ENCODE measurements at places on chromosomes 1 and 21. TPM values are rescaled to one million over a fixed set of nuclear protein-coding genes. Genes with fewer than 3 reads are reported as not detected.

- H3K36me3 ChIP-seq, result peaks cover 98% of the 10 kb centered on the region
- H3K4me1 ChIP-seq, result no peaks in the 10 kb centered on the region
- H3K27me3 ChIP-seq, result no peaks in the 10 kb centered on the region
- no peak overlapping the region for H3K27ac ChIP-seq
- H3K4me3 ChIP-seq, result no peak overlapping the region
These were observed 44.0 kb downstream of the URB1 start for GRCh38 chr21:32348604-32349332.

OLIG1 gene
- total RNA-seq, result not detected

GRCh38 chr1:33231166-33231565, 25.1 kb upstream of the ZNF362 start:
- no peak overlapping the region for H3K4me3 ChIP-seq
- no peaks in the 10 kb centered on the region for H3K27me3 ChIP-seq

- H3K27me3 ChIP-seq, result no peaks in the 10 kb centered on the region
- H3K4me3 ChIP-seq, result peak overlapping the region; percentile 80
- H3K36me3 ChIP-seq, result no peaks in the 10 kb centered on the region
These were observed 486 bp downstream of the HSPA13 start for GRCh38 chr21:14382486-14382834.

SPRR1B gene
- total RNA-seq, result not detected

DNA sequence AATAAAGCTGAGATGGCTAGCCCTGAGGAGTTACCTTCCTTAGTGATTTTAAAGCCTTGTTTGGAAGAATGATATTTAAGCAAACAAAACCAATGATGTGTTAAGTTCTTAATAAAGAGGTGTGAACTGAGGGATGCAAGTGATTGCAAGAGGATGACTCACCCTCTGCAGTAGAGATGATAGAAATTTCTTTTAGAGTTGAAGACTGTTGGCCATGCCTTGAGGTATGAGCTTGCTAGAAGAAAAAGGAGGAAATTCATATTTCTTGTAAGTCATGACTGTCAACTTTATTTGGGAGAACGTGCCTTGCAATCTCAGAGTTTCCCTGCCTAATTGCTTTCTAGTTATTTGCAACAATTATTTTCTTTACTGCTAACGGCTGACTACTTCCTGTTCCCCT, 94.7 kb downstream of the PLA2G4A start:
- no peak overlapping the region for H3K27ac ChIP-seq
- no peak overlapping the region for H3K4me3 ChIP-seq
- DNase-seq, result no peak
- no peaks in the 10 kb centered on the region for H3K36me3 ChIP-seq
- no peaks in the 10 kb centered on the region for H3K27me3 ChIP-seq
- no peaks in the 10 kb centered on the region for H3K4me1 ChIP-seq

IL20 gene
- total RNA-seq, result not detected

B3GALT2 gene
- 0.27 TPM for total RNA-seq

DNA sequence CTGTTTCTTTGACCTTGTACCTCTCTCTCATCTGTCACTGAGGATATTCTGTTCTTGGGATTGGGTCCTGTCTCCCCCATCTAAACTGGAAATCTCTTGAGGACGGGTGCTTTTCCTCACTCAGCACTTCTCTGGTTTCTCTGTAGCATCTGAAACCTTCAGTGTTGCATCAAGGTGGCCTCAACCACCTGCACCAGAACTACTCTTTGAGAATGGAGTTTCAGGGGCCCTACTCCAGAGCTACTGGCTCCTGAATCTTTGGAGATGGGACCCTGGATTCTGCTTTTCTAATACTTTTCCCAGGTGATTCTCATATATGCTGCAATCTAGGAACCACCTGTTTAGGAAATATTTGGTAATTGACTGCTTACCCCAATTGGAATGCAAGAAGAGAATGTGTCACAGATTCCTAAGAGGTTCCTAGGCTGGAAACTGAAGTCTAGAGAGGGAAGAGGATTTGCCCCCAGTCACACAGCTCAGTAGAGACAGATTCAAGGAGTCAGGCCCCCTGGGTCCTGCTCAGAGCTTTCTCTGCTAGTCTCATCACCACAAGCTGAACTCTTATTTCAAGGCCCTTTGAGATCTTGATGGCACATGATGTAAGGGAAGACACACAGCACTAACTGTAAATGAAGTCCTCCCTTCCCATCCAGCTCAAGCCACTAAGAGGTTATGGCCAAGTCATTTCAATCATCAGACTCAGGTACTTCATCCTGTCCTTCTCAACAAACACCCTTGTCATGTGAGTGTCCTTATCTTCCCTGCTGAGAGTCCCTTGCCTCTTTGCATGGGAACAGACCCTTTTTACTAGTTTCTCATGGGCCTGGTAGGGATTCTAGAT, 48.7 kb downstream of the EIF2D start:
- H3K27ac ChIP-seq, result no peak overlapping the region
- H3K4me3 ChIP-seq, result no peak overlapping the region
- H3K4me1 ChIP-seq, result no peaks in the 10 kb centered on the region
- H3K27me3 ChIP-seq, result no peaks in the 10 kb centered on the region
- no peaks in the 10 kb centered on the region for H3K36me3 ChIP-seq

GRCh38 chr1:20220036-20220435, 33.7 kb upstream of the PLA2G2C start:
- H3K27ac ChIP-seq, result no peak overlapping the region
- H3K36me3 ChIP-seq, result no peaks in the 10 kb centered on the region
- H3K4me3 ChIP-seq, result no peak overlapping the region
- H3K4me1 ChIP-seq, result no peaks in the 10 kb centered on the region
- DNase-seq, result no peak

DNA sequence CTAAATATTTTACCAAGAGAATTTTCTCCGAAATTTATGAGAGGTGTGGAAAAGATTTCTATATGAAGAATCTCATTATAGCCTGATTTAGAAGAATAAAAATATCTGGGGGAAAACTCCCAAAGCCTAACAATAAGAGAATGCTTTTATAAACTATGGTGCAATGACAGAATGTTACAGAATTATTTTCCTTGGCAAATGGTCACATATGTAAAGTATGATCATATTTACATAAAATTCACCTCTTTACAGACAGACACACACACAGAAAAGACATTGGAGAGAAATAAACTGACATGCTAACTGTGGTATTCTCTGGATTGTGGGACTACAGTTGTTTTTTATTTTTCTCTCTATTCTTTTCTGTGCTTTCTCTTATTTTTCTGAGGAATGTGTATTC, 226.3 kb upstream of the USP24 start:
- H3K4me3 ChIP-seq, result no peak overlapping the region
- peaks cover 13% of the 10 kb centered on the region for H3K4me1 ChIP-seq
- H3K27ac ChIP-seq, result no peak overlapping the region
- H3K27me3 ChIP-seq, result no peaks in the 10 kb centered on the region
- no peak for DNase-seq

DNA sequence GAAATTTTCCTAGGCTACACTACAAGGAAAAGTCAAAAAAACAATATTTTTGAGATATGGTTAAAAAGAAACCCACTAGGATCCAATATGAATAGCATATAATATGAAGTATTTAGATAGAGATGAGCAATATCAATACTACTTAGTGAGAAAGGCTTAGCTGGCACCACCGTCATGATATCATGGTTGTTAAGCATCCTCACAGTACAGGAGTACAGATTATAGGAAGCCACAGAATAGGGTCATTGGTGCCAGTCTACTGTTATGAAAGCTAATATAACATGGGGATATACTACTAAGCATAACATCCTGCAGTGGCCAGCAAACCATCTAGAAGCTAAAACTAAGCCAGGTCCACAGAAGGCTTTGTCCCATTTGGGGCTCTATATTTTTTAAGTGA, 28.4 kb upstream of the NRIP1 start:
- H3K36me3 ChIP-seq, result no peaks in the 10 kb centered on the region
- no peaks in the 10 kb centered on the region for H3K4me1 ChIP-seq
- no peak for DNase-seq
- no peak overlapping the region for H3K27ac ChIP-seq
- H3K4me3 ChIP-seq, result no peak overlapping the region
- no peaks in the 10 kb centered on the region for H3K27me3 ChIP-seq

DNA sequence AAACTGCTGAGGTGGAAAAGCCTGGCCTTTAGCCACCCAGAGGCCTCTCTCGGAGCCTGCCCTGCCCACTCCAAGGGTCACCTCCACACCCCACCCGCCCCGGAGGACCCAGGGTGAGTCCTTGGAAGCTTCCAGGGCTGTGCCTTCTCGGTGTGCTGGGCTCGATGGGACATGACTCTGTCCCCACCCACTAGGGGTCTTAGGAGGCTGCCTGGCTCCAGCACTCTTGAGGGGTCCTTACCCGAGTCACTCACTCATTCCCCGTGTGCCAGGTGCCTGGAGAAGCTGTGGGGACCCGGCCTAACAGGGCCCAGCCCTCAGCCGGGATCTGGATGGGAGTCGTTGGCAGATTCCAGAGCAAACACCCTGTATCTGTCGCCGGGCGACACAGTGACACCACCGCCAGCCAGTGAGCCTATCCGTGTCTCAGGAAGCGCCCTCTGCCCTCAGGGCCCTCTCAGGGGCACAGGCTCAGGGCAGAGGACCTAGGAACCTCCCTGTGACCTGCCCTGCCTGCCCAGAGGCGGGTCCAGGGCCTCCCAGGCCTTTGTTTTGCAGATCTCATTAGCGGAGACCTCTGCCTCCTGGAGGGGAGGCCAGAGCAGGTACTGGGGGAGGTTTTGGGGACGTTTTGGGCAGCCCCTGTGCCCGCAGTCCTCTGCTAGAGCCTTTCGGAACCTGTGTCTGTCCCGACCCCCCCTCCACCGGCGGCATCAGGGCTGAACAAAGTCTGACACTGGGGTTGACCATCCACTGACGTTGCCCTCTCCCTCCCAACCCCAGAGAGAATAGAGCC, 3.1 kb upstream of the PRKCZ start:
- H3K36me3 ChIP-seq, result no peaks in the 10 kb centered on the region
- H3K27me3 ChIP-seq, result no peaks in the 10 kb centered on the region
- peaks cover 19% of the 10 kb centered on the region for H3K4me1 ChIP-seq
- no peak for DNase-seq
- H3K4me3 ChIP-seq, result no peak overlapping the region

- H3K27ac ChIP-seq, result no peak overlapping the region
- no peaks in the 10 kb centered on the region for H3K4me1 ChIP-seq
- no peak overlapping the region for H3K4me3 ChIP-seq
These were observed 1388.1 kb downstream of the AMY1C start for GRCh38 chr1:105137543-105138457.

SPOCD1 gene
- total RNA-seq, result 6.6 TPM

DNA sequence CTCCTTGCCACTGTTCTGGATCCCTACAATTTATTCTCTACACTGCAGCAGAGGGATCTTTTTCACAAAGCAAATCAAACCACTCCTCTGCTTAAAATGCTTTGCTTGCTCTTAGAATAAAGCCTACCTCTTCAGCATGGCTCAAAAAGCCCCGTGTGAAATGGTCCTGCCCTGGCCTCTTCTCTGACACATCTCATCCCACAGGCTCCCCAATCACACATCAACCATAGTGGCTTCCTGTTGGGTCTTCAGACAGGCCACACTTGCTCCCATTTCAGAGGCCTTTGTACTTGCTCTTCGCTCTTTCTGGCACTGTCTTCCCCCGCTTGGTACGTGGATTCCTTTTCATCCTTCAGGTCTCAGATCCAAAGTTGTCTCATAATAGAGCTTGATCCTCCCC, 44.3 kb upstream of the PLXNA2 start:
- no peaks in the 10 kb centered on the region for H3K36me3 ChIP-seq
- no peak overlapping the region for H3K4me3 ChIP-seq
- H3K27me3 ChIP-seq, result no peaks in the 10 kb centered on the region
- DNase-seq, result no peak

- H3K4me3 ChIP-seq, result no peak overlapping the region
- no peaks in the 10 kb centered on the region for H3K36me3 ChIP-seq
- no peaks in the 10 kb centered on the region for H3K27me3 ChIP-seq
These were observed 107.1 kb downstream of the NIBAN1 start for GRCh38 chr1:184866991-184867788.

PLA2G2D gene
- not detected for total RNA-seq

GRCh38 chr1:244314921-244315559, 136.7 kb downstream of the ADSS2 start:
- H3K36me3 ChIP-seq, result no peaks in the 10 kb centered on the region
- no peak overlapping the region for H3K27ac ChIP-seq
- no peak for DNase-seq
- H3K27me3 ChIP-seq, result no peaks in the 10 kb centered on the region

DNA sequence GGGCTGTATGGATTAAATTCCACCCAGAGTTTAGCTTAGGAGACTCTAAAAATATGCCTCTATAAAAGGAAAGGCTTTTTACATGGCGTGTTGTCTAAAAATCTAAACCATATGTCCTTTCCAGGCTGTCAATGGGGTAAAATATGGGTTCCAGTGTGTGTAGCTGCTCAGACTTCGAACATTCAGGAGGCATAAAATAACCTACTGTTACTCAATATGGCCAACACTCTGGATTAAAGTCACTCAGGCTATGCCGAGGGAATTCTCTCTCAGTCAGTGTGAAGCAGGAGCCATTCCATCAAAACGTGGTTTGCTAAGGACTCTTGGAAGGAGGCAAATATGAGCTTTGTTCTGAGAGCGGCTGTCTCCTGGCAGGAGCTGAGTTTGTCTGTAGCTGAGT, 135.3 kb downstream of the RUNX1 start:
- no peak for DNase-seq
- no peaks in the 10 kb centered on the region for H3K27me3 ChIP-seq
- no peaks in the 10 kb centered on the region for H3K4me1 ChIP-seq
- H3K36me3 ChIP-seq, result no peaks in the 10 kb centered on the region
- no peak overlapping the region for H3K27ac ChIP-seq
- H3K4me3 ChIP-seq, result no peak overlapping the region

GRCh38 chr1:168138134-168138533, 1.4 kb upstream of the GPR161 start:
- no peaks in the 10 kb centered on the region for H3K27me3 ChIP-seq
- no peak for DNase-seq
- no peaks in the 10 kb centered on the region for H3K36me3 ChIP-seq
- H3K4me3 ChIP-seq, result no peak overlapping the region
- H3K27ac ChIP-seq, result peak overlapping the region; percentile 85

DNA sequence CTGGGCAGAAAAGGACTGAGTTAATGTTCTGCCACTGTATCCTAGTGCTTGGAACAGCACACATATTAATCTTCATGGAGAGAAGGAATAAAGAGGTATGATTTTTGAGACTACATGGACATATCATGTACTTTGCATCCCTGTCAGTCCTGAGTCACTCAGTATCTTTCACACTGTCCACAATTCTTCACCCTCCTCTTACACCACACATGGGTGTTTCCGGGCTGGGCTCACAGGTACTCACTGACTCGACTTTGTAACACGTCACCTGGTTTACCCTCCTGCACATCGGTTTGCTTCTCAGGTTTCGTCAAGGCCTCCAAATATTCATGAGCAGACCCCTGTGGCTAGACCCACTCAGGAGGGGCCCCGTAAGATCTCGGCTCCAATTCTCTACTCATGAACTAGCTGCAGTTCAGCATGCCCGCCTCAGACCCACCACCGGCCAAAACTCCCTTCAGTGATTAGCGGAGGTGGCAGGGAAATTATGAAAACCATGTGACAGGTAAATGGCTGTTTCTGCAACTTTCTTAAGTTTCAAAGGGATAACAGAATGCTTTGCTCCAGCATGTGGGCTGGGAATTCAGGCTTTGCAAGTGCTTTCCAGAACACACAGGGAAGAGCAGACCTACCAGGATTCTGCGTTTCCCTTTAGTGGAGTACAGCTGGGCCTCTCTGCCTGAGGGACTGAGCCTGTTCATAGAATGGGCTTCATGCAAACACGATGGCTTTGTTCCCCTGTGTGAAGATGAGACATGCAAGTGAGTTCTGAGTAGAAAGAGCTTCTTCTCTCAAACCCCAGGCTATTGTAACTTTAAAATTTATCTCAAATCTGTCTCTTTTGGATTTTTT, 31.3 kb upstream of the TRABD2B start:
- no peak for DNase-seq
- no peak overlapping the region for H3K4me3 ChIP-seq
- H3K27me3 ChIP-seq, result no peaks in the 10 kb centered on the region
- no peaks in the 10 kb centered on the region for H3K36me3 ChIP-seq
